ENCODE measurements at places on chromosomes 5 and 9. TPM values are rescaled to one million over a fixed set of nuclear protein-coding genes. Genes with fewer than 3 reads are reported as not detected.

GRCh38 chr5:83184534-83184933 is 107.2 kb downstream of the XRCC4 start:
- no peak for DNase-seq

DNA sequence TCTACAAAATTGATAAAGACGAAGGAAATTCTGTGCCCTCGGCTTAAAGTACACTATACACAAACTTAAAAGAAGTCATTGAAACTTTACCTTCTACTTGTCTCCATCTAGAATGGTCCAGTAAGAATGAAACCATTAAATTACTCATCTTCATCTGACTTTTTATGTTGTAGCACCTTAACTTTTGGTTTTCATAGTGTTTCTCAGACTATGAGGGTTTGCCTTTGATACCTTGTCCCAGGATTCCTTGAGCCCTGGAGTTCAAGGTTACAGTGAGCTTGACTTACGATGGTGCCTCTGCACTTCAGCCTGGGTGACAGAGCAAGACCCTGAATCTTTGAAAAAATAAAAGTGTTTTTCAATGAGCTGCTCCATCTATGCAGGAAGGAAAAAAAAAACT is 132.2 kb downstream of the CDC42SE2 start:
- DNase-seq: no peak

DNA sequence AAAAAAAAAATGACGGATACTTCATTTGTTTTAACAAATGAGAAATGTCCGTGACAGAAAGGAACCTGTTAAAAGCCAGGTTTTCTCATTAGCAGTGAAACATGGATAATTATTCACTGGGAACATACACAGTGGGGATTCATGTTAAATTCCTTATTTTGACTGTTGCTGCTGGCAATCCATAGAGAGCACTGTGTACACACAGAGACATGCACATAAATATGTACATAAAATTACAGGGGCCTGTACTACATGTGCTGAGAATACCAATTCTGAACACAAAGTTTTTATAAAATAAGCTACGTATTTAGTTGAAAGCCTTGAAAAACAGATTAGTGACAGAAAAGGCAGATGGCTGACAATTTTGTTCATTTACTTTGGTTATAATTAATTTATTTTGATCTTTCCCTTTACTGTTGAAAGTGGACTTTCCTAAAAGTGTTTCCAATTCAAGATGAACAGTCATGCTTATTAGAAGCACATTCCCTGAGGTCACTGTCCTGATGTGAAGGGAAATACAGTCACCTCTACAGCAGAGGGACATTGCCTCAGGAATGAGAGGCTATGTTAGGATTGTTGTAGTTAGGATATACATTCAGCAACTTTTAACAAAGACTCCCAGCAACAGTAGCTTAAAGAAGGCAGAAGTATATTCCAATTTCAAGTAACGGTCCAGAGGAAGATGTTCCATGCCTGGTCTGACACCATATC is 166.7 kb downstream of the SAXO1 start:
- DNase-seq: no peak

- no peak for DNase-seq
Measured at GRCh38 chr9:27165068-27165467, 56.0 kb downstream of the TEK start.

DNA sequence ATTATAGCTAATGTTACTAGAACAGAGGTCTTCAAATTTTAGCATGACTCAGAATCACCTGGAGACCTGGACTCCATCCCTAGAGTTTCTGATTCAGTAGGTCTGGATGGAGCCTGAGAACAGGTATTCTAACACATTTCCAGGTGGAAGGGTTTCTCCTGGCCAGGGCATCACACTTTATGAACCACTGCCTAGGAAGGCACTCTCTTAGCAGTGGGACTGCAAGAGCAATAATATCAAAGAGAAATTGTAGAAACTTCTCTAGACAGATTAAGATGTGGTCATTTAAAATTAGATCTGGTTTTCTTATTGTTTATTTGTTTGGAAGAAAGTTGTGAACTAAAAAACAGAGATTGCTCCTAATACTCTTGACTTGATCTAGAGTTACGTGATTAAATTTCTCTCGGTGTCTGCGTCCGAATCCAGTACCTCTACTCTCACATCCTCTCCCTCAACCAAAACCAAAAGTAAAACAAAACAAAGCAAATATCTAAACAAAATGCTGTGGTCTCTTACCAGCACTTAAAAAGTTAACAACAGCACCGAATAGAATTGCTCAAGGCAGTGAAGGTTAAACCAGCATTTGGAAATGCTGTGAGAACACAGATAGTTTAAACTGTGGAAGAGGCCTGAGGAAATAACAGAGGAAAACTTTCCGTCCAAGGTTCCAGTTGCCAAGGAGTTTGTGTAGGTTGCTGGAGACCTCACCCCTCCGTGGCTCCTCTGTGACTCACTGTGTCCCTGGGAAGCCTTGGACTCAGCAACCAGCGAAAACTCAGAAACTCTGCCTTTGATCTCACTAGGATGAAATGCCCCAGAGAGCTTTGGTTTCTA is 193.4 kb downstream of the ARRDC3 start:
- DNase-seq: no peak

DNA sequence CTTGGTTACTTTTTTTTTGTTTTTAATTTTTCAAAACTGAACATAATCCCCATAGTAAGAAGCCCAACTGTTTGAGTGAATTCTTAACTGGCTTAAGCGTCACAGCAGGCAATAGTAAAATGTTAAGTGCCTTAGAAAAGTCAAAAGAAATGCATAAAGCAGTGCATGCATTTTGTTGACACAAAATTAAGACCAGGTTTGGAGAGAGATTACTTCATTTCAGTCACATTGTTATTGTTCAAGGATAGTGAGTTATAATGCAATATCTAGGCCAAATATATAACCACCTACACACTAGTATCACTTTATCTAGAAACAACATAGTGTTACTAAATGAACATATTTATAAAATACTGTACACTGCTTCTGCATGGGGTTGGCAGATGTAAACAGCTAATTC is 116.9 kb upstream of the KLF9 start:
- DNase-seq: no peak

- no peak for DNase-seq
Measured at GRCh38 chr9:100653643-100654334, 75.9 kb downstream of the CAVIN4 start.

- DNase-seq: no peak
Measured at GRCh38 chr5:67045816-67046740, 150.5 kb downstream of the CD180 start.

GRCh38 chr5:173753307-173754168 is 134.6 kb upstream of the CPEB4 start:
- DNase-seq: peak; percentile 73

Gene FAM153A
- total RNA-seq: 0.52 TPM

Gene PDCD1LG2
- not detected for total RNA-seq

Gene DYNC2I2
- total RNA-seq: 70.6 TPM
